ENCODE measurements at places on chromosomes 13 and 19.

GRCh38 chr19:17127671-17128070 is 52.1 kb downstream of the MYO9B start:
- no peak for DNase-seq

GRCh38 chr13:21823949-21824348 is 153.1 kb downstream of the FGF9 start:
- DNase-seq, result no peak

DNA sequence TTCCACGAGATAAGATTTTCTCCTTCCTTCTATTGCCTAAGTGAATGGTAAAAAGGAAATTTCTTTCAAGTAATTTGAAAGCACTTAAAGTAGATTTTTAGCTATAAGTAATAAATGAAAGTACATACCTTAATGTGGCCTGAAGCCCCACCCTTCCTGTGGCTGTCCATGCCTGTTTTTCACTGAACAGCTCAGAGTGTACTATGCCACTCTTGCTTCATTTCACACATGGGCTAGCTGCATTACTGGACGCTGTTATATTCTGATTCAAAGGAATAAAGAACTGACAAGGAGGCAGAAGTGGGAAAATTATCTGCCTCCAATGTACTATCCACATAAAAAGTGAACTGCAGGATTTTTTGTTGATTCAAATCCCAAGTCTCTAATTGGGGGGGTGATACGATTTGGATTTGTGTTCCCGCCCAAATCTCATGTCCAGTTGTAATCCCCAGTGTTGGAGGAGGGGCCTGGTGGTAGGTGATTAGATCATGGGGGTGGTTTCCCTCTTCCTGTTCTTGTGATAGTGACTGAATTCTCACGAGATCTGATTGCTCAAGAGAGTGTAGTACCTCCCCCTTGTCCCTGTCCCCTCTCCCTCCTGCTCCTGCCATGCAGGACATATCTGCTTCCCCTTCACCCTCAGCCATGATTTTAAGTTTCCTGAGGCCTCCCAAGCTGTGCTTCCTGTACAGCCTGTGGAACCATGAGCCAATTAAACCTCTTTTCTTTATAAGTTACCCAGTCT is 154.7 kb upstream of the SGCG start:
- no peak for DNase-seq

DNA sequence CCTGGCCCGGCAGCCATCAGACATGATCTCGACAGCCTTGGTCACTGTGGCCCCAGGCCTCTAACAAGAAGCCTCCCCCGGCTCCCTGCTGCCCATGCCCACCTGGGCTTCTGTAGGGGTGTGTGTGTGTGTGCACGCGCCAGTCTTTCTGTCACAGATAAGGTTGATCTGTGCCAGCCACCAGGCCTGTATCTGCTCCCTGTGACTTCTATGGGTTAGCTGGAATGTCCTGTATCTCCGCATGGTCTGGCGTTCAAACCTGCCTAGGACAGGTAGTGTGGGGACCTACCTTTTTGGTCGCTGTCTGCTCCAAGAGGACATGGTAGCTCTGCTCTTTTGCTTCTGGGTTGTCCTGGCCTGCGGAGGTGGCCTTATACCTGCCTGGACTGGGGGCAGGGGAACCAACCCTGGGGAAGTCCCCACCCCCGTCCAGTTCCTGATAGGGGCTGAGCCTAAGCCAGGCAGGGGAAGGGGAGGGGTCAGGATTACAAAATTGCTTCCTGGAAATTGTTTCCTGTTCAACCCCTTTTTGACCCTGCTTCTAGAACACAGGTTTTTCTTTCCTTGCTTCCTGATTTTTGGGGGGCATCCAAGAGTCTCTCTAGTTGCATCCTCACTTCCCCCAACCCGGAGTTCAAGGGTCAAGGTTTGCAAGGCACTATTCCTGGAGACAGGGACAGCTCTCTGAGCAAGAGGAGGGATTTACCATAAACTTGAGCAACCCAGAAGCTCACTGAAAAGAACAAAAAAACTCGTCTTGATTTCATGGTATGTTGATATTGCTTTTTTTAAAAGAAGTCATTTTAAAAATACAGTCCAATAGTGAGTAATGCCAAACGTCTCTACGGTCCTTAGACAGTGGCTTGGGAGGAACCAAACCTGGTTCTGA is at the start of gene LRG1:
Gene LRG1, minus strand, starts transcription at position 344 of the 889 bp plus-strand sequence. Its CDS starts 23 bp downstream, at position 321.
- no peak for DNase-seq

DNA sequence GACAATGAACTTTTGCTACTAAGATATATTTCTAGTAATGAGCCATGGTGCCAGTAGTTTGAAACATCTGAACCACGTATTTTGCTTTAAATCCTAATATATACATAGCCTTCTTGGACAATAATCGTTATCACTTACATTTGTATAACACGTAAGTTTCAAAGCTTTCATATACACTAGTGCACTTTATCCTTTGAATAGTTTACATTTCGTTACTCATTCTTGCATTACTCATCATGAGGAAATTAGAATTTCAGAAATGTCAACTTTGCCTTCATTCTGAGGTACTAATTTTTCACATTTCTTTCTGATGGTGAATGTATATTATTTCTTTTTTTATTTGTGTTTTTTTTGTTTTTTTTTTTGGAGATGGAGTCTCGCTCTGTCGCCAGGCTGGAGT is 5.8 kb downstream of the KBTBD7 start:
- no peak for DNase-seq

GRCh38 chr13:45100573-45101262 is 19.6 kb upstream of the GTF2F2 start:
- no peak for DNase-seq

- no peak for DNase-seq
Measured at GRCh38 chr19:42290523-42291434, 11.2 kb upstream of the PRR19 start.

- DNase-seq, result no peak
Measured at GRCh38 chr19:49579947-49580263, 451 bp downstream of the NOSIP start.

DNA sequence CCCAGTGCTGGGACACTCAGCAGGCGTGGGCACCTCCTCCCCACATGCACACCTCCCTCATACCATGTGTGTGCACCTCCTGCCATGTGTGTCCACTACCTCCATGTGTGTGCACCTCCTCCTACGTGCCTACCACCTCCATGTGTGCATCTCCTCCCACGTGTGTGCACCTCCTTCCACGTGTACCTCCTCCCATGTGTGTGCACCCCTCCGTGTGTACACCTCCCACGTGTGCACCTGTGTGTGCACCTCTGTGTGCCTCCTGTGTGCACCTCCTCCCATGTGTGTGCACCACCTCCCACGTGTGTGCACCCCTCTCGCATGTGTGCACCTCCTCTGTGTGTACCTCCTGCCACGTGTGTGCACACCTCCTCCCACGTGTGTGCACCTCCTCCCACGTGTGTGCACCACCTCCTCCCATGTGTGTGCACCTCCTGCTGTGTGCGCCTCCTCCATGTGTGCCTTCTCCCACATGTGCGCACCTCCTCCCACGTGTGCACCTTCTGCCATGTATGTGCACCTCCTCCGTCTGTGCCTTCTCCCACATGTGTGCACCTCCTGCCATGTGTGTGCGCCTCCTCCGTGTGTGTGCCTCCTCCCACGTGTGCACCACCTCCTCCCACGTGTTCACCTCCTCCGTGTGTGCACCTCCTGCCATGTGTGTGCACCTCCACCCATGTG is 6.1 kb upstream of the C13orf46 start:
- no peak for DNase-seq

GRCh38 chr19:38219221-38219620 is 4.8 kb downstream of the DPF1 start:
- no peak for DNase-seq

DNA sequence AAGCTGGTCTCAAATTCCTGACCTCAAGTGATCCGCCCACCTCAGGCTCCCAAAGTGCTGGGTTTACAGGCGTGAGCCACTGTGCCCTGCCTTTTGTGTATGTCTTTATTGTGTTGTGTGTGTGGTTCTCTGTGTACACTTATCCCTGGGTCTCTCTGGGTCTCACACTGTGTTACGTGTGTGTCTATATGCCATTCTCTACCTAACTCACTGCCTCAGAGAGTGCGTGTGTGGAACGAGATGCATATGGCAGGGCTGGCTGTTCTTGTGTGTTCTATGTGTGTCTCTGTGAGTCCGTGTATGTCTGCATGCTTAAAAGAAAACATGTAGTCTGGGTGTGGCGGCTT is 10.5 kb downstream of the FOXA3 start:
- DNase-seq, result no peak

DNA sequence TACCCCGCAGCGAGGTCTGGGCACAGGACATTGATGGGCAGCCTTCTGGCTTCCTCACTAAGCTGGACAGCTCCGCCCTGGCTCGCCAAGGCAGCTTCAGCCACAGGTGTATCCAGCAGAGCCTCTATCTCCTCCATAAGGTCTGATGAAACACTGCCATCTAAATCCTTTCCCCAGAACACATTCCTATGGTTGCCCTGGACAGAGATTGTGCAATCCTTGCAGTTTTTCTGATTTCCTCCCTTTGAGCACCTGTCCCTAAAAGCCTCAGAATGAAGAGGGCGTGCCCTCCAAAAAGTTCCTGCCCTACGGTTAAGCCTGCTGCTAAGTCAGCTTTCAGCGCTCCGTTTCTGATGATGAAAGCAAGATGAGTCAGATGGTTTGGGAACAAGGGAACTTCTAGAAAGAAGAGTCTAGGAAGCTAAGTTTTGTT is 21.0 kb downstream of the CLEC4M start:
- DNase-seq, result no peak

GRCh38 chr13:68895696-68896095 is 1211.9 kb upstream of the ATXN8OS start:
- no peak for DNase-seq

- DNase-seq, result no peak
Measured at GRCh38 chr19:42512130-42512636, 16.1 kb downstream of the CEACAM1 start.

- no peak for DNase-seq
Measured at GRCh38 chr13:90943946-90944345, 403.5 kb upstream of the MIR17HG start.

GRCh38 chr19:40165362-40165937 is 25.8 kb upstream of the MAP3K10 start:
- peak; percentile 64 for DNase-seq

- no peak for DNase-seq
Measured at GRCh38 chr13:27810461-27810860, 18.2 kb downstream of the GSX1 start.

GRCh38 chr13:29547153-29547552 is 48.3 kb downstream of the SLC7A1 start:
- DNase-seq, result no peak

- DNase-seq, result no peak
Measured at GRCh38 chr19:3723883-3724282, 15.7 kb downstream of the TJP3 start.

- no peak for DNase-seq
Measured at GRCh38 chr13:79602936-79603335, 122.0 kb downstream of the NDFIP2 start.

DNA sequence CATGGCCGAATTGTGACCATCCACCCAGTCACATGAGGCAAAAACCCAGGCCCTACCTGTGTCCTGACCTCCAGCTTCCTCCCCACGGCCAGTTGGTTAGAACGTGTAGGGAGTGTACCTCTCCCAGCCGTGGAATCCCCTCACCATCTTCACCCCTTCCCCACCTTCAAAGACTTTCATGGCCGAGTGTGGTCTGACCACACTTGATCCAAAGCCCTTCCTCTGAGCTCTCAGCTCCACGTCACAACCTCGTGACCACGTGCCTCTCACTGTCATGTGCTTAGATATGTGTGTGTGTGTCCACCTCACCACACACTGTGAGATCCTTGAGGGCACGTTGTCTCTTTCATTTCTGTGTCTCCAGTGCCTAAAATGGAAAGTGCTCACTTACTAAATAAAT is 48.6 kb upstream of the UBE2L5 start:
- DNase-seq, result peak; percentile 47

DNA sequence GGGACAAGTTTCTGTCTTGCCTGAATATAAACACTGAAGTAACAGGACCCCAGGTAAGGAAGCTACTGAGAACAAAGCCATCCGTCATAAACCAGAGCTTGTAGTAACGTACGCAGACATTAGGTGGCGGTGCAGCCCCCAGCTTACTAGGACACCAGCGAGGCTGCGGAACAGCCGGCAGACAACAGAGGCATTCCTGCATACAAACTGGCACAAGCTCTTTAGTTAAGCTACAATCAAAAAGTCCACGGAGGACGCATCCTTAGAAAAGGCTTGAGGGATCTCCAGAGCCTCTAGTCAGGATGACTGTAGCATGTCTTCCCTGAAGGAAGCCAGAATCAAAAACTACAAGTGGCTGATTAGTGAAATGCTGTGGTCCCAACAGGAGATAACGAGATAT is 26.2 kb downstream of the ZNF160 start:
- DNase-seq, result no peak

DNA sequence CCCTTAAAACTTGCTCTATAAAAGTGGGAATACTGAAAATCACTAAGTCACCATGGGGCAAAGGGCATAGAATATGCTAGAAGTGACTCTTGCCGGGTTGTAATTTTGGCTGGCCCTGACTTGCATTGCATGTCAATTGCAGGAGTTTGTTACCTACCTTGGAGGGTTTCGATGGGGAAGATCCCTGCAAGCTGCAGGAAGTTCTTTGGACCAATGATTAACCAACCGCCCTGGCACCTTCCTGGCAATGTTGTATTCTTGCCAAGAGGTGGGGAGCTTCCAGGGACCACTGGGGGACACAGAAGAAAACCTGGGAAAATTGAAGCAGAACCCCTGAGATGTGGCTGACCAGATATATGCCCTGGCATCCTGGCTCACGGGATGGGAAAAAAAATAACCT is 235.8 kb downstream of the B3GLCT start:
- no peak for DNase-seq

DNA sequence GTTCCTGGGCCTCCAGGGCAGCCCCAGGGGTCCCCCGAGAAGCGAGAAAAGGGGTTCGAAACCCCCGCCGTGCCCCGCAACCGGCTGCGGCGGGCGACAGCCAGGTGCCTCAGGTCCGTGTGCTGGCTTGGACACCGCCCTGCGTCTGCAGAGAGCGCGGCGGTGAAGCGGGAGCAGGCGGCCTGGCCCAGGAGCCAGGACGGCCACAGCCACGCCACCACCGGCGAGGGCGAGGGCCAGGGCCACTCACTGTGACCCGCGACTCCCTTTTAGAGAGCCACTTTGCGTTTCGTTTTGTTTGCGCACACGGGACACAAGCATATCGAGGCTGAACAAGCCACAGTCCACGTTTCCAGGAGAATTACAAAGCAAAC is 110.4 kb downstream of the CRYL1 start:
- no peak for DNase-seq

GRCh38 chr13:76314495-76314894 is 571.7 kb downstream of the KCTD12 start:
- no peak for DNase-seq

DNA sequence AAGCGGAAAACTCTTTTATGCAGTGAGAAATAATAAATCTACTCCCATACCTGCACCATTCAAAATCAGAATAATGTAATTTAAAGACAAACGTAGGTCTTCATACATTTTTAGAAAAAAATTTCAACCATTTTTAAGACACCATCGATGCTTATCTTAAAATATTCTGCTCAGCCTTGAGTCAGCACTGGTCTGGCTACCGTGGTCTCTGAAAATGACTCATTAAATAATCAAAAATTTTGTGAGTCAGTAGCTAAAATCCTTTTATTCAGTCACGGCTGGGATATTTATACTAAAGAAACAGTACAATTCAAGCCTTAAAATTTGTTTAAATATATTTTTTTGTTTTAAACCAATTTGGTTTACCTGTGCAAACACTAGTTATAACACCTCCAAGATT is 2862.8 kb upstream of the PCDH20 start:
- no peak for DNase-seq

All from activated CD4-positive, CD25-positive, alpha-beta regulatory T cell treated with anti-CD3 and anti-CD28 coated beads, Interleukin-2, amount 50 U/mL, for 72 hours (primary cell).